PC-9 (cell line): ENCODE measurements at places on chromosomes 5 and 9.

DNA sequence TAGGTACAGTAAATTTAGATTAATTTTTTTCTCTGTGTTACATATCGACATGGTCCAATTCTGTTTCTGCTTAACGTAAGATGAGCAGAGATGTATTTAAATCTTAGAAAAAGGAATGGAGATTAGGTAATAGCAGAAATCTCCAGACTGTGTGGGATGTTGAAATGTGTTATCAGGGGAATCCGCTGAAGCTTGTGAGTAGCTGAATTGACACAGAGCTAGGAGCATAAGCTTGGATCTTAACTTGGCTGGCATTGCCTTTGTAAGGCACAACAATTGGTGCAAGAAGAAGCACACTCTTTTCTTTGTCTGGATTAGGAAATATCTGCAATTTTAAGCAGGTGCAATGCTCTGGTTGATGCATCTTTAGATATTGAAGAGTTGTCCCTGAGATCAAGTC is 53.1 kb downstream of the PLPPR1 start:
- no peak overlapping the region for H3K27ac ChIP-seq
- H3K36me3 ChIP-seq: no peaks in the 10 kb centered on the region
- DNase-seq: no peak
- H3K4me3 ChIP-seq: no peak overlapping the region

GRCh38 chr5:100852988-100853449 is 50.1 kb downstream of the ST8SIA4 start:
- no peaks in the 10 kb centered on the region for H3K27me3 ChIP-seq
- H3K36me3 ChIP-seq: no peaks in the 10 kb centered on the region
- no peak overlapping the region for H3K27ac ChIP-seq
- H3K4me3 ChIP-seq: no peak overlapping the region
- no peak for DNase-seq
- no peaks in the 10 kb centered on the region for H3K4me1 ChIP-seq

GRCh38 chr9:99876190-99876589 is 30.3 kb upstream of the STX17 start:
- H3K27me3 ChIP-seq: no peaks in the 10 kb centered on the region
- H3K36me3 ChIP-seq: no peaks in the 10 kb centered on the region
- no peak for DNase-seq
- no peak overlapping the region for H3K27ac ChIP-seq

DNA sequence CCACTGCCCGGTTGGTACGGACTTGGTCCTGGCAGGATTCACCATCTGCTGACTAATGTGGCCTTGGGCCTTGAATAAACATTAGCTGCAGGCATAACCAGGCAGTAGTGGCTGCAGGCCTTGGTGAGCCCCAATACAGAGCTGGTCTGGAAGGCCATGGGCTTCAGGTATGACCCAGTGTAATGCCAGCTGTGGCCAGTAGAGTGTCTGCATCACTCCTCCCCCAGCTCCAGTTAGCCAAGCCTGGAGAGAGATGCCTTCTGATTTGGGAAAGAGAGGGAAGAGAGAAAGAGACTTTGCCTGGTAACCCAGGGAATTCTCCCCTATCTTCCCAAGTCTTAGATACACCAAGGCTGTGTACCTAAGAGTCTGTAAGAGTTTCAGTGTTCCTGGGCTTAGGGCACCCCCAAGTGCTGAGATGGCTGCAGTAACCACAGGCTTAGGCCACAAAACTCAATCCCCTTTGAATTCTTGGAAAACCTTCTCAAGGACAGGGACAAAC is 5.6 kb upstream of the C5 start:
- no peaks in the 10 kb centered on the region for H3K4me1 ChIP-seq
- H3K27me3 ChIP-seq: no peaks in the 10 kb centered on the region
- no peak for DNase-seq
- no peaks in the 10 kb centered on the region for H3K36me3 ChIP-seq
- H3K27ac ChIP-seq: no peak overlapping the region
- H3K4me3 ChIP-seq: no peak overlapping the region

GRCh38 chr9:70135176-70135575 is 91.5 kb downstream of the MAMDC2 start:
- H3K36me3 ChIP-seq: no peaks in the 10 kb centered on the region
- no peak overlapping the region for H3K4me3 ChIP-seq
- DNase-seq: no peak
- no peaks in the 10 kb centered on the region for H3K4me1 ChIP-seq

DNA sequence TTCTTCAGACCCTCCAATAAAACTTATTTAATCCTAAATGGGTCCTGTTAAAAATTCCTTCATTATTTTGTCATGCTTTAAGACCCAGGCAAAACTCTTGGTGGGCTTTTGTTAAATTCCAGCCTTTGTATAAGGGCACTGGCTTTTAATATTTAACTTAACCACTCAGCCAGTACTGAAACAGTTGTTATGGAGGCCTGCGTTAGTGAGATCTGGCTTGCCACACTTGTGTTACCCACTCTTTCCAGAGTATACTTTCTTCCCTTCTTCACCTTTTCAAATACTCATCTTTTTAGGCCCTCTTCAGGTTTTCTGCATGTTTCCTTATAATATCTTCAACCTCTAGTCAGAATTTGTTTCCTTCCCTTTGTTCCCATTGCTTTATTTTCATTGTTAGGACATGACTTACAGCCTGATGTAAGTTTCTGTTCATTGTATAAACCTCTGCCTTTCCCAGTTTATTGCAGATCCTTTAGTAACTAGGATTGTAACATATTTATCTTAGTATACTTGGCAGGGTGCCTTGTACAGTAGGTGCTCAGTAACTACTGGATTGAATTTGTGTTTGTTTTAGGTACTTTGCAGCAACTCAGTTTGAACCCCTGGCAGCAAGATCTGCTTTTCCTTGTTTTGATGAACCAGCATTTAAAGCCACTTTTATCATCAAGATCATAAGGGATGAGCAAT is 48.8 kb downstream of the LNPEP start:
- H3K27ac ChIP-seq: no peak overlapping the region
- H3K4me1 ChIP-seq: no peaks in the 10 kb centered on the region
- no peak for DNase-seq

GRCh38 chr9:81585191-81585763 is 104.1 kb downstream of the TLE1 start:
- H3K27me3 ChIP-seq: no peaks in the 10 kb centered on the region
- no peak overlapping the region for H3K27ac ChIP-seq
- peaks cover 22% of the 10 kb centered on the region; the same call in 1 of the 2 replicates for H3K36me3 ChIP-seq
- no peak for DNase-seq
- no peak overlapping the region for H3K4me3 ChIP-seq
- no peaks in the 10 kb centered on the region for H3K4me1 ChIP-seq

GRCh38 chr5:128334010-128334716 is 203.9 kb downstream of the FBN2 start:
- no peaks in the 10 kb centered on the region for H3K4me1 ChIP-seq
- H3K36me3 ChIP-seq: no peaks in the 10 kb centered on the region
- no peak for DNase-seq
- no peak overlapping the region for H3K4me3 ChIP-seq

GRCh38 chr9:91426123-91426745 is 2.6 kb upstream of the NFIL3 start:
- H3K36me3 ChIP-seq: no peaks in the 10 kb centered on the region
- H3K4me1 ChIP-seq: peaks cover 23% of the 10 kb centered on the region
- no peaks in the 10 kb centered on the region for H3K27me3 ChIP-seq
- no peak overlapping the region for H3K27ac ChIP-seq

DNA sequence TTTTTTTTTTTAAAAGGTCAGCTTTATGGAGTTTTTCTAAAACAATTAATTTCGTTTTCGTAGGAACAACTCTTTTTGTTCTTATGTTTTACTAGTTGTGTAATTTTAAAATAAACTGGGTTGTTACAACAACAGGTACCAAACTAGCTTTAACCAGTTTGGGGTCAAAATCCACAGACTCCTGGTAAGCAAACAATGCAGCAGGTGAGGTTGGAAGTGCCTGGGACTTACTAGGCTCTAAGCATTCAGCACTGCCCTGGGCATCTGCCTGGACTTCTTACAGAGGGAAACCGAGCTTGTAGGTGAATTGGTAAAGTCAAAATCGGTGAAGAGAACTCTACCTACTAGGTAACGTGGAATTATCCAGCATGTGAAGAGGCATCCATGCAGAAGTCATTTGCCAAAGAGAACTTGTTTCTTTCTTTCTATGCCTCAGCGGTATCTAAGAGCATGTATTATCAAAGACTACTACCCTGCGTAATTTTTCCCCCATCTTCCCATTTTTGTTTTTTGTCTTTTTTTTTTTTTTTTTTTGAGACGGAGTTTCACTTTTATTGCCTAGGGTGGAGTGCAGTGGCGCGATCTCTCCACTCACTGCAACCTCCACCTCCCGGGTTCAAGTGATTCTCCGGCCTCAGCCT is 145.4 kb downstream of the KCTD16 start:
- no peaks in the 10 kb centered on the region for H3K27me3 ChIP-seq
- no peak for DNase-seq

GRCh38 chr5:164345173-164345849 is 839.9 kb downstream of the MAT2B start:
- no peak overlapping the region for H3K4me3 ChIP-seq
- H3K27ac ChIP-seq: no peak overlapping the region
- H3K27me3 ChIP-seq: no peaks in the 10 kb centered on the region
- H3K36me3 ChIP-seq: no peaks in the 10 kb centered on the region
- H3K4me1 ChIP-seq: no peaks in the 10 kb centered on the region

- no peaks in the 10 kb centered on the region for H3K27me3 ChIP-seq
- no peak overlapping the region for H3K4me3 ChIP-seq
- no peak overlapping the region for H3K27ac ChIP-seq
- no peaks in the 10 kb centered on the region for H3K36me3 ChIP-seq
Measured at GRCh38 chr5:83405662-83406061, 65.9 kb upstream of the VCAN start.

- H3K27me3 ChIP-seq: no peaks in the 10 kb centered on the region
- peaks cover 25% of the 10 kb centered on the region; the same call in 1 of the 2 replicates for H3K4me1 ChIP-seq
- H3K27ac ChIP-seq: no peak overlapping the region
- no peaks in the 10 kb centered on the region for H3K36me3 ChIP-seq
- DNase-seq: no peak
Measured at GRCh38 chr5:59299006-59299405, 594.5 kb downstream of the PDE4D start.

GRCh38 chr9:113508111-113508749 is 44.7 kb downstream of the RGS3 start:
- DNase-seq: no peak
- H3K4me1 ChIP-seq: peaks cover 8% of the 10 kb centered on the region; the same call in 1 of the 2 replicates
- no peaks in the 10 kb centered on the region for H3K27me3 ChIP-seq
- H3K27ac ChIP-seq: no peak overlapping the region
- H3K36me3 ChIP-seq: peaks cover 3% of the 10 kb centered on the region; the same call in 1 of the 2 replicates

- H3K4me1 ChIP-seq: no peaks in the 10 kb centered on the region
- DNase-seq: no peak
- H3K27ac ChIP-seq: no peak overlapping the region
- H3K27me3 ChIP-seq: no peaks in the 10 kb centered on the region
Measured at GRCh38 chr9:96524045-96524444, 74.1 kb downstream of the HABP4 start.

- H3K27ac ChIP-seq: no peak overlapping the region
- peak; percentile 46 for DNase-seq
- no peak overlapping the region for H3K4me3 ChIP-seq
- H3K27me3 ChIP-seq: no peaks in the 10 kb centered on the region
- no peaks in the 10 kb centered on the region for H3K36me3 ChIP-seq
- H3K4me1 ChIP-seq: no peaks in the 10 kb centered on the region
Measured at GRCh38 chr5:156391139-156391538, 64.2 kb downstream of the SGCD start.

DNA sequence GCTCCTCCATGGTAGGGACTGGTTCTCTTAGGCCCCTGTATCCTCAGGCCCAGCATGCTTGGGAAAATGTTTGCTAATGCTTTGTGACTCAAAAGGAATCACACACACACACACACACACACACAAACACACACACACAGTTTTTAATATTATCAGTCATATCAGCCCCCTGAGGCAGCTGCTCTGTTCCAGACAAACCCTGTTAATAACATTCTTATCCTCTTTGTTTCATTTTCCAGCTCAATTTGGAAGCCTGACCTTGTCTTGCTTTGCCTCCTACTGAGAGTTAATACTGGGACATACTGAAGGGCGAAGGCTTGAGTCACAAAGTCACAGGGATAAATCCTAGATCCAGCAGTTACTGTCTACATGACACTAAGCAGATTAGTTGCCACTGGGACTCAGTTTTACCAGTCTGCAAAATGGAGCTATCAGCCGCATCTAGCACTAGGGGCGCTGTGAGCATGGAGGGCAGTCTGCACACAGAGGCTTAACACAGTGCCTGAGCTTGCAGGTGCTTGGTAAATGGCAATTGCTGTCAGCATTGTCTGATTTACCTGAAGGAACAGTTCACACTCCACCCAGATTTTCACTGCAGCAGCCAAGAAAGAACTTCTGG is 37.1 kb upstream of the KCNMB1 start:
- H3K36me3 ChIP-seq: no peaks in the 10 kb centered on the region
- H3K4me3 ChIP-seq: no peak overlapping the region
- peaks cover 24% of the 10 kb centered on the region for H3K27me3 ChIP-seq
- no peak overlapping the region for H3K27ac ChIP-seq

DNA sequence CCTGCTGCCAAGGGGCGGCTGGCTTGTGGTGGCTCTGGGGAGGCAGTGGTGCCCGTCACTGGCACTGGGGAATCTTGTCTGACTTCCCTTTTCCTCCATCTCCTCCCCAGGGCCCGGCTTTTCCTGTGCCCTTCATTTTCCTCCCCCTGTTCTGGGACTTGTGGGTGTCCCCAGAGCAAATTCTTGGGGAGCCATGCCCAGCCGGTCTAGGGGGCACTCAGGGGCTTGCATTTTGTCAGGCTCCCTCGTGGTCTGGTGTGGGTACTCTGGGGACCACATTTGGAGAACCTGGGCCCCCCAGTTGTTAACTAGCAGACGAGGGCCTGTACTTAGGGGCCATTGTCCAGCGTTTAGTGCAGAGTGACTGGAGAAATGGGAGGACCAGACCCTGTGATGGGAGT is 105.2 kb upstream of the IER5L start:
- DNase-seq: no peak
- no peaks in the 10 kb centered on the region for H3K27me3 ChIP-seq
- no peaks in the 10 kb centered on the region for H3K36me3 ChIP-seq
- no peak overlapping the region for H3K27ac ChIP-seq
- H3K4me1 ChIP-seq: peaks cover 13% of the 10 kb centered on the region
- no peak overlapping the region for H3K4me3 ChIP-seq

DNA sequence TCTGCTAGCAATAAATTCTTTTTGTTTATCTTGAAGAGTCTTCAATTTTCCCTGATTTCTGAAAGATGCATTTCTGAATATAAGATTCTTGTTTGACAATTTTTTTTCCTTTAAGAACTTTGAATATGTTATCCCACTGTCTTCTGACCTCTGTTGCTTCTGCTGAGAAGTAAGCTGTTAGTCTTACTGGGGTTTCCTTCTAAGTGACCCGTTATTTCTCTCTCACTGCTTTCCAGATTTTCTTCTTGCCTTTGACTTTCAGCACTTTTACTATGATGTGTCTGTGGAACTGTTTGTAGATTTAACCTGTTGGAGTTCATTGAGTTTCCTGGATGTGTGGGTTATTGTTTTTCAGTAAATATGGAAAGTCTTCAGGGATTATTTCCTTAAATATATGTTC is 205.3 kb upstream of the NFIL3 start:
- no peaks in the 10 kb centered on the region for H3K36me3 ChIP-seq
- no peak overlapping the region for H3K27ac ChIP-seq
- no peak for DNase-seq

GRCh38 chr5:78626009-78626571 is 22.5 kb downstream of the LHFPL2 start:
- no peak overlapping the region for H3K27ac ChIP-seq
- peaks cover 7% of the 10 kb centered on the region; the same call in 1 of the 2 replicates for H3K4me1 ChIP-seq
- DNase-seq: no peak
- H3K4me3 ChIP-seq: no peak overlapping the region

GRCh38 chr5:171246231-171246630 is 62.8 kb upstream of the TLX3 start:
- DNase-seq: no peak
- H3K4me3 ChIP-seq: no peak overlapping the region
- H3K27me3 ChIP-seq: no peaks in the 10 kb centered on the region
- no peaks in the 10 kb centered on the region for H3K4me1 ChIP-seq
- H3K27ac ChIP-seq: no peak overlapping the region
- H3K36me3 ChIP-seq: no peaks in the 10 kb centered on the region
